ENCODE measurements at places on chromosomes 5 and 9. TPM values are rescaled to one million over a fixed set of nuclear protein-coding genes. Genes with fewer than 3 reads are reported as not detected.

DNA sequence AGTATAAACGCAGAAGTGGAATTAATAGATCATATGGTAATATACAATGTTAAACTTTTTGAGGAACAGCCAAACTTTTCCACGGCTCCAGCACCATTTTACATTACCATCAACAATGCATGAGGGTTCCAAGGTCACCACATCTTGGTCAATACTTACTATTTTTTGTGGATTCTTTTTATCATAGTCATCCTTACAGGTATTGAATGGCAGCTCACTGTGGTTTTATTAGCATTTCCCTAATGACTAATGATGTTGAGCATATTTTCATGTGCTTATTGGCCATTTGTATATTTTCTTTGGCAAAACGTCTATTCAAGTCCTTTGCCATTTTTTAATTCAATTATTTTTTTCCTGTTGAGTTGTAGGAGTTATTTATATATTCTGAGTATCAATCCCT is 14.1 kb upstream of the RAPGEF6 start:
- no peak overlapping the region for H3K27ac ChIP-seq
- H3K4me3 ChIP-seq: no peak overlapping the region
- no peak for DNase-seq
- H3K36me3 ChIP-seq: no peaks in the 10 kb centered on the region
- H3K27me3 ChIP-seq: no peaks in the 10 kb centered on the region

GRCh38 chr9:85420750-85421149 is 321.0 kb downstream of the AGTPBP1 start:
- H3K27ac ChIP-seq: no peak overlapping the region
- no peaks in the 10 kb centered on the region for H3K4me1 ChIP-seq
- no peak for DNase-seq
- no peaks in the 10 kb centered on the region for H3K27me3 ChIP-seq

DNA sequence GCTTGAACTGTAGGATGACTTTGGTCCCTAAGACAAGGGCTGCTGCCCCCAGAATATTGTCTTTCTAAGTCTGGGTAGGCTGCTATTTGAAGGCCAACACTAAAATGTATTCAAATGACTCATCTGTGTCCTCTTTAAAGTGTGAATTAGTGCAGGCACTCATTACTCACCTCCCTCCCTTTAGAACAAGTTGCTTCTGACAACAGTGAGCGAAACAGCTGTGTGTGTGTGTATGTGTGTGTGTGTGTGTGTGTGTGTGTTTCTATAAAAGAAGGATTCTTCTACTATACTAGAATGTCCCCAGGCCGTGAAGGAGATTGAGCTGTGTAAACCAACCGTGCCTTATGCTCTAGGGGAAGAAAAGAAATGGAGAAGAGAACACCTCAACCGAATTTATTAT is 1337.2 kb downstream of the PTPRD start:
- no peaks in the 10 kb centered on the region for H3K27me3 ChIP-seq
- no peak for DNase-seq
- H3K36me3 ChIP-seq: no peaks in the 10 kb centered on the region
- no peak overlapping the region for H3K27ac ChIP-seq
- no peak overlapping the region for H3K4me3 ChIP-seq
- no peaks in the 10 kb centered on the region for H3K4me1 ChIP-seq

- H3K4me3 ChIP-seq: no peak overlapping the region
- H3K36me3 ChIP-seq: no peaks in the 10 kb centered on the region
- no peak overlapping the region for H3K27ac ChIP-seq
- peaks cover 8% of the 10 kb centered on the region for H3K4me1 ChIP-seq
Observed at GRCh38 chr9:136550439-136551289, 4.8 kb upstream of the NOTCH1 start.

GRCh38 chr9:16625811-16626210 is 244.7 kb downstream of the BNC2 start:
- H3K36me3 ChIP-seq: no peaks in the 10 kb centered on the region
- no peak overlapping the region for H3K27ac ChIP-seq
- no peak for DNase-seq
- no peaks in the 10 kb centered on the region for H3K4me1 ChIP-seq
- no peaks in the 10 kb centered on the region for H3K27me3 ChIP-seq

Gene SLIT3
- total RNA-seq: not detected

Measured in naive thymus-derived CD4-positive, alpha-beta T cell (primary cell).